ENCODE measurements at places on chromosomes 4 and X. TPM values are rescaled to one million over a fixed set of nuclear protein-coding genes. Genes with fewer than 3 reads are reported as not detected.

GRCh38 chr4:100299046-100299840, 109.0 kb upstream of the DDIT4L start:
- no peak overlapping the region for H3K27ac ChIP-seq
- no peaks in the 10 kb centered on the region for H3K4me1 ChIP-seq
- H3K36me3 ChIP-seq, result no peaks in the 10 kb centered on the region
- no peak overlapping the region for H3K4me3 ChIP-seq

GABRA4 gene
- total RNA-seq, result not detected

VSIG4 gene
- not detected for total RNA-seq

- H3K27me3 ChIP-seq, result no peaks in the 10 kb centered on the region
- no peak overlapping the region for H3K4me3 ChIP-seq
- peaks cover 8% of the 10 kb centered on the region for H3K4me1 ChIP-seq
- no peaks in the 10 kb centered on the region for H3K36me3 ChIP-seq
- no peak overlapping the region for H3K27ac ChIP-seq
These were observed 27.5 kb downstream of the SULT1E1 start for GRCh38 chr4:69832326-69833030.

- H3K36me3 ChIP-seq, result no peaks in the 10 kb centered on the region
- H3K27ac ChIP-seq, result no peak overlapping the region
- H3K4me3 ChIP-seq, result no peak overlapping the region
- H3K4me1 ChIP-seq, result no peaks in the 10 kb centered on the region
- no peak for DNase-seq
These were observed 162.3 kb upstream of the PSAPL1 start for GRCh38 chr4:7596918-7597606.

DNA sequence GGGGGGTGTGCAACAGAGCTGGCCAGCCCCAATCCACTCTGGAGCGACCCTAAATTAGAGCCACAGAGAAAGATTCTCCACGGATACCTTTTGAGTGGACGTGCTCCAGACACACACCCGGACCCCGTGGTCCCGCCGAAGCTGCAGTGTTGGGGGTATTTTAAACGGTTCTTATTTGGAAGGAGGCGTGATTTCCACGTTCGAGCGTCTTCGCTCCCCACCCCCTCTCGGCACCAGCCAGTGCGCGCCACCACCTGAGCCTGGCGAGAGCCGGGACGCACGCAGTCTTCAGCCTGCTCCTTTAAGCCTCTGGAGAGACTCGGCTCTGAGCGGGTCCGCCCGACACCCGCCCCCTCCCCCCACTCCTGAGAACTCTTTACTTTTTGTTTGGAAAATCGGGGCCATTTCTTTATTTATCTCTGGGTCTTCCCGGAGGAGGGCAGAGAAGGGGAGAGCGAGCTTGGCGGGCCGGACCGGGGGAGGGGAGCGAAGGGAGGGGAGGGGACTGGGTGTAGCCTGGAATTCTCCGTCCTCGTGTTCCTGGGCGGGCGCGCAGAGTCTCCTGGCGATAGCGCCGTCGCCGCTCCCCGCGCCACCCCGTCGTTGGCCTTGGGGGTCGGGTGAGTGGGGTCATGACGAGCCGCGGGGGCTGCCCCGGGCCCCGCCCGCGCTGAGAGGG, 668 bp upstream of the PTCHD1 start:
- no peaks in the 10 kb centered on the region for H3K36me3 ChIP-seq
- peaks cover 2% of the 10 kb centered on the region for H3K4me1 ChIP-seq
- H3K27me3 ChIP-seq, result peaks cover 52% of the 10 kb centered on the region

KLHL34 gene
- total RNA-seq, result 0.33 TPM

GRCh38 chr4:83316459-83317165, 18.0 kb downstream of the HPSE start:
- peaks cover 30% of the 10 kb centered on the region for H3K36me3 ChIP-seq
- H3K4me3 ChIP-seq, result no peak overlapping the region
- H3K27ac ChIP-seq, result no peak overlapping the region
- H3K27me3 ChIP-seq, result no peaks in the 10 kb centered on the region
- peaks cover 9% of the 10 kb centered on the region for H3K4me1 ChIP-seq

DNA sequence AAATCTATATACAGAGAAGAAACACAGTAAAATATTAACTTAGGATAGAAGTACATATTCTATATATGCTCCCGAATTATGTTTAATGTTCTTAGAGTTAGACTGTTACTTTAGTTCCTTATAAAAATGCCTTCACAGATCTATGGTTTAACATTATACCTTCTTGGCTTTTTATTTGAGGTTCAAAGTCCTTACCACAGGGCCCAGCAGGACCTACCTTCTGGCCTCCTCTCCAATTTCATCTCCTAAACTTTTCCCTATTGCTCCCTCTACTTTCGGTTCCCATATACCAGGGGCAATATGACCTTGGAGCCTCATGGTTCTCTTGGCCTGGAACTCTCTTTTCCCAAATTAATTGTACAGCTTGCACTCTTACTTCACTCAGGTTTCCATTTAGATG, 11.8 kb downstream of the ANKRD37 start:
- H3K4me1 ChIP-seq, result peaks cover 3% of the 10 kb centered on the region
- H3K27me3 ChIP-seq, result no peaks in the 10 kb centered on the region
- no peak for DNase-seq
- peaks cover 35% of the 10 kb centered on the region for H3K36me3 ChIP-seq

DNA sequence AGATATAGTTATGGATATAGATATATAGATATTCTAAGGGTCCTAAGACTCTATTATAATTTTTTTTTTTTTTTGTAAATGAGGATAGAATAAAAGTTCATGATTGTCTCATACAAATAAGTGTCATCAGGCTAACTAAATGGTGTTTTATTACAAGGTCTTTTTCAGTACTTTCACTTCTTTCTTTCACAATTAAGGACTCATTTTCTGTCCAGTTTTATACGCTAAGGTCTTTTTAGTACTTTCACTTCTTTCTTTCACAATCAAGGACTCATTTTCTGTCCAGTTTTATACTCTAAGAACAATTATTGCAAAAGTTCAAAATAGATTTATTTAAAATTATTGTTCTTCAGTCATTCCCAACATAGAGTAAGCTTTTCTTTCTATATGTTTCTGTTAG, 32.7 kb downstream of the RUFY3 start:
- H3K4me1 ChIP-seq, result peaks cover 9% of the 10 kb centered on the region
- H3K4me3 ChIP-seq, result no peak overlapping the region
- H3K27ac ChIP-seq, result no peak overlapping the region

GRCh38 chrX:133913009-133913408, 72.4 kb downstream of the GPC3 start:
- H3K4me3 ChIP-seq, result no peak overlapping the region
- no peak for DNase-seq
- no peaks in the 10 kb centered on the region for H3K27me3 ChIP-seq
- H3K36me3 ChIP-seq, result no peaks in the 10 kb centered on the region
- no peak overlapping the region for H3K27ac ChIP-seq

ZNF630 gene
- 0.33 TPM for total RNA-seq

DNA sequence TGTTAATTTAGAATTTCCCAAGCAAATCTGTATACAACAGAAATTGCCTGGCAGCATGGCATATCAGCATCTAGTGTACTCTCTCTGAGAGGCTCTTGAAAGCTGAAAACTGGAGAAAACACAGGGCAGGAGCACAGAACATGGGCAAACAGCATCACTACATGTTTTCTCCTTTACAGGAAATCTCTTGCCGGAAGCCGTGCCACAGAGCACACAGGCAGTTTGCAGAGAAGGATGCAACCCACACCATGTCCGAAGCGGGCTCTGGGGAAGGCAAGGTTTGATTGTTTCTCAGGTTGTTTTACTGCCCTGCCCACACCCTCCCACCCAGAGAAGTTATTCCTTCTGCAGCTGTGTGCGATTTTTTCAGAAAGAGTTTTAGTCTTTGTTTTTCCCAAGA, 41.1 kb upstream of the FAM9C start:
- H3K27me3 ChIP-seq, result no peaks in the 10 kb centered on the region
- peaks cover 71% of the 10 kb centered on the region for H3K4me1 ChIP-seq
- peak overlapping the region; percentile 100 for H3K27ac ChIP-seq
- peak; percentile 85 for DNase-seq
- peak overlapping the region; percentile 87 for H3K4me3 ChIP-seq

DNA sequence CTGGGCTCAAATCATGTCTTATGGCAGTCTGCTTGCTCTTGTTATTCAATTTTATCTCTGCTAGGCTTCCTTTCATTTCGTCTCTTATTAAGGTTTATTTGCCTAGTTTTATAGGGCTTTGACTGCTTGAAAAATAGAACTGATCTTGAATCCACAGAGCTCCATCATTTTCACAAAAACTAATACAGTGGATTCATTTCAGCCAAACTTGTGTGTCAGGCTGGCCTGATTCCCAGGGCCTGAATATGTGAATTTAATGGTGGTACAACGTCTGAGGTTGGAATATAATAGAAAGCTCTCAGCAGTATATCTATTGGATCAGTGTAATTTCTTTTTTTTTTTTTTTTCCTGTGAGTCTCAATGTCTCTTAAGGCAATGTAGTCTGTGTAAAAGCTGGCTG, 123.3 kb downstream of the POU4F2 start:
- H3K4me1 ChIP-seq, result no peaks in the 10 kb centered on the region
- no peak for DNase-seq
- no peaks in the 10 kb centered on the region for H3K27me3 ChIP-seq
- no peak overlapping the region for H3K4me3 ChIP-seq
- H3K27ac ChIP-seq, result no peak overlapping the region
- H3K36me3 ChIP-seq, result no peaks in the 10 kb centered on the region

GRCh38 chr4:77493829-77494551, 111.6 kb upstream of the CXCL13 start:
- no peak overlapping the region for H3K27ac ChIP-seq
- H3K4me1 ChIP-seq, result no peaks in the 10 kb centered on the region
- DNase-seq, result no peak
- H3K36me3 ChIP-seq, result no peaks in the 10 kb centered on the region
- H3K4me3 ChIP-seq, result no peak overlapping the region

GRCh38 chr4:6095897-6096296, 77.7 kb upstream of the C4orf50 start:
- peaks cover 18% of the 10 kb centered on the region for H3K4me1 ChIP-seq
- no peak overlapping the region for H3K4me3 ChIP-seq

WDFY3 gene
- 0.75 TPM for total RNA-seq

XAGE2 gene
- not detected for total RNA-seq

TCEAL5 gene
- total RNA-seq, result not detected

SSX3 gene
- total RNA-seq, result not detected

GRCh38 chr4:140533951-140534480, 10.0 kb downstream of the ELMOD2 start:
- no peaks in the 10 kb centered on the region for H3K4me1 ChIP-seq
- DNase-seq, result no peak
- H3K27me3 ChIP-seq, result no peaks in the 10 kb centered on the region
- peaks cover 7% of the 10 kb centered on the region for H3K36me3 ChIP-seq
- H3K4me3 ChIP-seq, result no peak overlapping the region
- H3K27ac ChIP-seq, result no peak overlapping the region

DNA sequence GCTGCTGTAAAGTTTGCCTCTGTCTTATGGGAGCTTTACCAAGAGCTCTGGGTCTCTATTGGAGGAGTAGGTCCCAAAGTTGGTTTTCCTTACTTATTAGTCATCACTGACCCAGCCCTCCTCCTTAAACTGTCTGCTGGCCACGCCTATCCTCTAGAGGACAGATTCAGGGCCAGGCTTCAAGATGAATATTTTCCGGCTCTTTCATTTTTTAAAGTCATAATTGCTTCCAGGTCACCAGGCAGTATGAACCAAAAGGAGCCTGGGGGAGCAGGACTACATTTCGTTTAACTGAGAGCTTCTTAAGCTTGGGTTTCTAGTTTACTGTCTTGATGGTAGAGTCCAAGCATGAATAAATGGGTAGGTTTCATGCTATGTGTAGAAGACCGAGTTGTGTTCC, 13.7 kb downstream of the BCORL1 start:
- no peak for DNase-seq
- peaks cover 2% of the 10 kb centered on the region for H3K36me3 ChIP-seq
- H3K27me3 ChIP-seq, result no peaks in the 10 kb centered on the region
- H3K27ac ChIP-seq, result no peak overlapping the region

LRIT3 gene
- total RNA-seq, result 0.09 TPM

MFSD8 gene
- 21.8 TPM for total RNA-seq

DNA sequence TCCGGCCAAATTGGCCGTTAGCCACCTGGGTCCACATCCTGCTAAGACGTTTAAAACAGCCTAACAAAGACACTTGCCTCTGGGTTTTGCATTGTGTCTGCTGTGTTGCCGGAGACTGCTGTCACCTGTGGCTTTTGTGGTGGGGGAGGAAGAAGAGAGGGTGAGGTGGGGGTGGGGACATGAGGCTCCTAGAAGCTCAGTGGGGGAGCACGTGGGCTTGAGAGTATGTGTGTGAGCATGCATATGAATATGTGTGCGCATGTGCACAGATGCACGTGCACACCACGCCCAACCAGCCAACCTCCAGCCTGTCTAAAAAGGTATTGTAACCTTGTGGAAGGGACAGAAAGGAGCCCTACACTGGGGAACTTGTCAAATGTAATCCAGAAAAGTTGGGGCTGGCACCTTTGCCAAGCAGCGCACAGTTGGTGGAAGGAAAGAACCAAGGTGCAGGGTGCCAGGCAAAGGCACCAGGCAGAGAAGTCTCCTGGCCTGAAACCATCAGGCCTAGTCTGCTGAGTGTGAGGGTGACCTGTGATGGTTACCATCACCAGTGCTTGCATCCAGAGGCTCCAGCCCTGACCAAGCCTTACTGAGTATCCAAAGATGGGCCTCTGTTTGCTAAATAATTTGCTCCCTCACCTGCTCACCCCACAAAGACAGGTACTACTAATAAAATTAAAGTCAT, 10.1 kb upstream of the SASH3 start:
- peak overlapping the region; percentile 45 for H3K4me3 ChIP-seq
- H3K27me3 ChIP-seq, result no peaks in the 10 kb centered on the region
- no peaks in the 10 kb centered on the region for H3K36me3 ChIP-seq
- H3K4me1 ChIP-seq, result peaks cover 50% of the 10 kb centered on the region
- H3K27ac ChIP-seq, result peak overlapping the region; percentile 90

PNMA6A gene
- total RNA-seq, result 0.70 TPM

CLTRN gene
- 0.33 TPM for total RNA-seq

NFXL1 gene
- 15.0 TPM for total RNA-seq

MSANTD1 gene
- 0.62 TPM for total RNA-seq

DNA sequence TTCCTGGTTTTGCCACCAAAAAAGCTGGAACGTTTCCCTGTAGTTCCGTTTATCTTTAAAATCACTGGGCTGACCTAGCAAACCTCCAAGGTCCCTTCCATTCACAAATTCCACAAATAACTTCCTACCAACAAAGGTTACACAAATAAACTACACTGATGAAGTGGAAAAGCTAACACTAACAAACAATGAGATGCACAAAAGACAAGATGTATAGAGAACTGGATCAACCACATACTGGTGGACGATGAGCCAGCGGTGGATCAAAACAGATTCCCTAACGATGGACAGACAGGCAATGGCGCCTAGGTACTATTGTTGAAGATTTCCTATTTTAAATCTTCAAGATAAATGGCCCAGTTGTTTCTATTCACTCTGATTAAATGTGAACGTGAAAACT, 15.5 kb downstream of the AFAP1 start:
- H3K27ac ChIP-seq, result no peak overlapping the region
- DNase-seq, result no peak
- peaks cover 13% of the 10 kb centered on the region for H3K4me1 ChIP-seq
- H3K36me3 ChIP-seq, result peaks cover 1% of the 10 kb centered on the region
- H3K4me3 ChIP-seq, result no peak overlapping the region

Data from activated CD4-positive, alpha-beta T cell treated with anti-CD3 and anti-CD28 coated beads, Interleukin-2, amount 10 ng/mL, durations not matched to agents 24 days and 14 days (primary cell).